ENCODE measurements at places on chromosomes 5 and 9.

GRCh38 chr9:70517926-70518610 is 103.6 kb upstream of the KLF9 start:
- no peak for DNase-seq

GRCh38 chr5:130286971-130287370 is 382.7 kb downstream of the CHSY3 start:
- no peak for DNase-seq

DNA sequence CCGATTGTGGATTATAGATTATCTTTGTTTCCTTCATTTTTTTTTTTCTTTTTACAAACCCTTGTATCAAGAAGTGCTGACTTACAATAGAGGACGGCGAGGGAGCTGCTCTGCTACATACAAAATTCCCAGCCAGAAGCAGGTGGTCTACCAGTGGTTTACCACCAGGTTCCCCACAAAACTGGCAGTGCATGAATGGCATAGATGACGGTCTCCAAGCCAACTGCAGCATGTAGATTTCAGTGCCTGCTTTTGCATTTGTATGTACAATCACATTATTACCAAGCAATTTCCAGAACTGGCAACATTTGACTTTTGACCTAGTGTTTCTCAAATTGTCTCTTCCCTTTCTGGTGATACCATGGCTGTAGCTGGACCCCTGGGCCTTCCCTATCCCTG is 84.0 kb downstream of the ACER2 start:
- no peak for DNase-seq

DNA sequence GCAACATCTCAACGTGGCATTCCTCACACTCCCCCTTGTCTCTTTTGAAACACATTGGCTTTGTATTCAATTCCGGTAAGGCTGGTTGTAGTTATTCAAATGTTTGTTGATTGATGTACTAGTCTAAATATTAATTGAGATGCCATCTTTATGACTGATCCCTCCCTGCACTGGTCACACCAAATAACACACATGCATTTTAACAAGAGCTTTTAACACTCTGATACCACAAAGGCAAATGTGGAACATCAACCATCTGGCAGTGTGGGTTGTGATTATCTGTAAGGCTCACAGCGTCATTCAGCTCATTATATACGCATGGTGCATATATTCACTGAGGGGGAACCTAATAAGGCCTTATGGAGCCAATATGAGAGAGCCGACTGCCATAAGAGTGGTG is 305.0 kb downstream of the TENT4A start:
- DNase-seq, result no peak

DNA sequence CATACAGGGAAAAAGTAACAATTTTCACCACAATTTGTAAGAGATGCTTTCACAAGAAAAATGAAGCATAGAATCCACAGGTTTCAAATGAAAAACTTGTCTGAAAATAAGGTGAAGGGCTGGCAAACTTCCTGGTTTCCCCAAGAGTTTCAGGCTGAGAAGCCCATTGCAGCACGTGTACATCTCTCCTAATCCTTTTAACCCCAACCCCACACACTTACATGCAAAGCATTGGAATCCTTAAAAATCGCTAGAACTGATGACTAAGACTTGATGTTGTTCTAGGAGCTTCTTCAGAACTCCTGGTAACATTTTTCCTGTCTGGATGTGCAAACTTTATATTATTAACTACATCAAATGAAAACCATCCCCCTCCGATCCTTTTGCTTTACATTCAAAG is 317.8 kb upstream of the RGMB start:
- no peak for DNase-seq

DNA sequence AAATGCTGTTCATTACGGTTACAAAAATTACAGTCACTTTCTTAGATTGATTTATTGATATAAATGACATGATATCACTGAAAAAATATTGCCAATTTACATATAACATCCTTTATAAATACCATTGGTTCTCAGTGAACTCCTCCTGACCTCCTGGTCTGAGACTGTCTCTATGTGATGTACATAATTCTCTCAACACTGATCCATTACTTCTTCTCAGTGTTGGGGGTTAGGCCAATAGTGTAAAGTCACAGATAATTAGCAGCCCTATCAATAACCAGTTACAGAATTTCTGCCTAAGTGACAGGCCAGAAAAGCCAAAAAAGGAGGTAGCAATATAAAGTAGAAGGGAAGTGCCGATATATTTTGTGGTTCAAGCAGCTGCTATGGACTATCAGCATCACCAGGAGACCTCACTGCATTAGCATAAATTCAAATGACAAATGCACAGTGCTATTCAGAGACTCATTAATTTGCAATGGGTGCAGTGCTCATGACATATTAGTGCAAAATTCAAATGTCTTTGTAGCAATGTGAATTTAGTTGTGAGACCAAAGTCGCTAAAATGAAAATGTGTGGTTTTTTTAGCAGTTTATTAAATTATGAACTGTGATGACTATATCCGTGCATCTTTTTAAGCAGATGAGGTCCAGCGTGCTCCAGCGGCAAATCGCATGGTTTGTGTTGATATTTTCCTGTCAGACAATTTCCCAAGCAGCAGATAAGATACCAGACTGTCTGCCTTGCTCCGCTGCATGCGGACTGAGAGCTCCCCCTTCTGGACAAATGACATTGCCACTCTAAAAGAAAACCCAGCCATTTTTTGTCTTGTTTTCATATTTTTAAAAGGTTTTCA is 144.6 kb downstream of the CETN3 start:
- DNase-seq, result no peak

- DNase-seq, result no peak
These were observed 8.9 kb upstream of the FBXW11 start for GRCh38 chr5:172015346-172015745.

- DNase-seq, result no peak
These were observed 574.8 kb downstream of the PSAT1 start for GRCh38 chr9:78871452-78872331.

DNA sequence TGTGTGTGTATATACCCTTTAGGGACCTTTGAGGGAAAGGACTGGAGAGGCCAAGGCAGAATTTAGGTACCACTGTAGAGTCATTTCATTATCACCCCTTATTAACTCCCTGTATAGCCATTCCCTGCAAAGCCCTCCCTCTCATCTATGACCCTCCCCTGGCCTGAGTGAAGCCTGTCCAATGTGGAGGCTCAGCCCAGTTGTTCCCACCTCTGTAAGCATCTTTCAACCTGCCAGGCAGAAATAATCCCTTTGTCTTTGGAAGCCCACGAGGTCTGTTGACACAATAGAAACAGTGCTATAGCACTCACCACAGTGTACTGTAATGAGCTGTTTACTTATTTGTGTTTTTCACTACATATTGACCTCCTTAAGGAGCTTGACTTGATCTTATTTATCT is 88.5 kb upstream of the SEMA6A start:
- no peak for DNase-seq

- DNase-seq, result no peak
These were observed 1109.0 kb upstream of the ACO1 start for GRCh38 chr9:31275419-31275818.

DNA sequence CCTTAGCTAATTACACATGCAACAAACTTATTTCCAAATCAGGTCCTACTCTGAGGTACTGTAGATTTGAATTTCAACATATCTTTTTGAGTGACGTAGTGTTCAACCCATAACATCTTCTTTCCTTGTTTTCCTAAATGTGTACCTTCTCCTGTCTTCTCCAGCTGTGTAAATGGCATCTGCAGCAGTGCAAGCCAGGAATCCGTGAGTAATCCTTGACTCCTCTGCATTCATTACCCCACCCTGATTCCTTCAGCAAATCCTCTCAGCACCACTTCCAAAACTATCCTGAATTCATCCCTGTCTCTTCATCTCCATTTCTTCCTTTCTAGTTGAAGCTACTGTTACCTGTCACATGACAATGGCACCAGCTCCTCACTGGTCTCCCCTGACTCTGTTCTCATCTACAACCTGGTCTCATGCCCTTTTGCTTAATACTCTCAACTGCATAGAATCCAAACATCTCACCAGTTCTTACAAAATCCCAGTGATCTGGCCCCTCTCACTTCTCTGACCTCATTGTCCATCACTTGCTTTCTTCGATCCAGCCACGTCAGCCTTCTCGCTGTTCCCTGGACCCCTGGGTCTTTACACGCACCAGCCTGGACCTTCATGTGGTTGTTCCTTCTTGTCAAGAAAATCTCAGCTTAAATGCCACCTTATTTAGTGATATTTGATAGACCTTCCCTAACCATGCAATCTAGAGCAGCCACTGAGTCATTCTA is 14.6 kb upstream of the TRAF1 start:
- DNase-seq, result no peak

GRCh38 chr9:78605041-78606000 is 308.4 kb downstream of the PSAT1 start:
- DNase-seq, result no peak

- no peak for DNase-seq
These were observed 31.3 kb downstream of the CPEB4 start for GRCh38 chr5:173919443-173919842.

DNA sequence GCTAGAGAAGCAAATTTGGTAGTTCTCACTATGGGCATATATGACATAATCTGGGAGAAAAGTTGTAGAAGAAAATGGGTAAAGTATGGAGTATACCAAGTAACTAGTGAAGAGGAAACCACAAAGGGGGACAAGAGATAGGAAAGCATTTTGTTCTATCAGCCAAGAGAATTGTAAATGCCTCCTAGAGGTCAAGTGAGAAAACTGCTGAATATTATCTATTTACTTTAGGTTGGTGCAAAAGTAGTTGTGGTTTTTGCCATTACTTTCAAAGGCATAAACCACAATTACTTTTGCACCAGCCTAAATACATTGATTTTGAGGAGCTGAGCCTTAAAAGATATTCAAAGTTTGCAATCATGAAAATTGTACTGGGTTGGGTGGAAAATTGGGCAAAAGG is 126.7 kb upstream of the GRHPR start:
- DNase-seq, result no peak

DNA sequence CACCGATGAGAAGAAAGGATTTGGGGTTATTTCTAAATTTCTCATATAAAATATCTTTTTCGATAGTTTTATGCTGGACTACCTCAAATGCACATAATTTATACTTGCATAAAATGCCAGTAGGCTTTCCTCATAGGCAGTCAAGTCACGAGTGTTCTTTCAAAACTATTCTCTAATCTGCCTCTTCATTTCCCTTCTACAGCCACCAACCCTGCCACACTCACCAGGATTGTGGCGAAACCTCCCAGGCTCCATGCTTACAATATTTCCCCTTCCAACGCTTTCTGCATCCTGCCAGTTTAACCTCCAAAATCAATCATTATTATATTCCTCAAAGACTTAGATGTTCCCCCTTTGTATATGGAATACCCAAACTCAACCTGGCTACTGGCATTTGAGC is 65.4 kb downstream of the FRMD3 start:
- DNase-seq, result no peak

DNA sequence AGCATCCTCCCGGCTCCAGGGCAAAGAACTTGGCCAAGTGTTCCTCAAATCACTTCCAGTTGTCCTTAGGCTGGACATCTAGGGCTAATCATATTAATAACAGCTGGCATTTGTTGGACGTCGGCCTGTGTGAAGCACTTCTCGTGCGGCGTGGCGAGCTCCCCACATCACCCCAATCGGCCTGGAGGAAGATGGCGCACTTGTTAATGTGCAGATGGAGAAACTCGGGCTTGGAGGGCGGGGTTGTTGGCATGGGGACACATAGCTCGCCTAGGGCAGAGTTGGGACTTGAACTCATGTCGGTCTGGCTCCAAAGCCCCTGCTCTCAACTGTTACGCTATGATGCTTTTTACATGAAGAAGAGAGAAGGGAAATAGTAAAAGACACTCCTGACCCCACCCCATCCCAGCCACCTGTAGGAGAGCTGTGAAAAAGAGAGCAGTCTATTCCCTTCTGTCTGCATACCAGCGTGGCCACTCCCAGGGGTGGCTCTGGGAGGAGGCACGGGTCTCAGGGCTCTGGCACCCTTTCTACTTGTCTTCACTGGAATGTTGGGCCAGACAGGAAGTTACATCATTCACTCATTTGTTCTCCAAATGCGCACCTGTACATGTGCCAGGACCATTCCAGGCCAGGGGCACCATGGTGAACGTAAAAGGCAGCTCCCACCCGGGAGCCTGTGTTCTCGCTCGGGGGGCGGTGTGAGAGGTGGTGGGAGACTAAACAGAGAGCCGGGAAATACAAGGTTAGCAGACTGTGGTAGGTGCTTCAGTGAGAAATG is 12.8 kb upstream of the NUP214 start:
- no peak for DNase-seq

DNA sequence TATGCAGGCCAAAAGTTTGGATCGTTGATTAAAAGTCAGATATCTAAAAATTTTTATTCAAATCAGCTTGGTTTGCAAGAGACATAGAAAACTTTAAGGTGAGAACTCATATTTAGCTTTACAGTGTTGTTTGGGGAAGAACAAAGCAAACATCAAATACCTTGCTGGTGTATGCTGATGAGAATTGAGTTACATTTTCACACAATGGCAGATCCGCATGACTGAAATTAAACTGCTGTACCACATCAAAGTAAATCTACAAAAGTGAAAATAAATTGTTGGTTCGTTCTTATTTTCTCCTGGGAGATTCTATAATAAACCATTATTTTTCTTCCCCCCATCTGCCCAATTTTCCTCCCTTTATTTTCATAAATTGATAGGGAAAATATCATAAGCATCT is 198.2 kb upstream of the PCSK5 start:
- no peak for DNase-seq

- DNase-seq, result no peak
These were observed 1201.6 kb upstream of the NUDT12 start for GRCh38 chr5:104764197-104764596.

- no peak for DNase-seq
These were observed 179.6 kb upstream of the PUM3 start for GRCh38 chr9:3023449-3023848.

DNA sequence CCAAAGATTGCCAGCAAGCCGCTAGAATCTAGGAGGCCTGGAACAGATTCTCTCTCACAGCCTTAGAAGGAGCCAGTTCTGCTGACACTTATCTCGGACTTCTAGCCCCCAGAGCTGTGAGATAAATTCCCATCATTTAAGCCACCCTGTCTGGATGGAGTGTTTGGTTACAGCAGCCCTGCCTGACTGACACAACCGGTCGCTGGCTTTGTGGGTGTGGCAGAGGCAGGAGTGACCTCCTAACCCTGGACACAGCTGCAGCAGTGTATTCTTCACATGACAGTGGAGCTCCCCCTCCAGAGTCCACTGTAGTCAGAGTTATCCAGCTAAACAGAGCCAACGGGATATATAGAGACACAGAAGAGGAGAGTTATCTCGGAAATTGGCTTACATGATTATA is 21.2 kb upstream of the IL17B start:
- DNase-seq, result no peak
